Activated naive CD4-positive, alpha-beta T cell (primary cell): ENCODE measurements at places on chromosomes 1 and 21.

DNA sequence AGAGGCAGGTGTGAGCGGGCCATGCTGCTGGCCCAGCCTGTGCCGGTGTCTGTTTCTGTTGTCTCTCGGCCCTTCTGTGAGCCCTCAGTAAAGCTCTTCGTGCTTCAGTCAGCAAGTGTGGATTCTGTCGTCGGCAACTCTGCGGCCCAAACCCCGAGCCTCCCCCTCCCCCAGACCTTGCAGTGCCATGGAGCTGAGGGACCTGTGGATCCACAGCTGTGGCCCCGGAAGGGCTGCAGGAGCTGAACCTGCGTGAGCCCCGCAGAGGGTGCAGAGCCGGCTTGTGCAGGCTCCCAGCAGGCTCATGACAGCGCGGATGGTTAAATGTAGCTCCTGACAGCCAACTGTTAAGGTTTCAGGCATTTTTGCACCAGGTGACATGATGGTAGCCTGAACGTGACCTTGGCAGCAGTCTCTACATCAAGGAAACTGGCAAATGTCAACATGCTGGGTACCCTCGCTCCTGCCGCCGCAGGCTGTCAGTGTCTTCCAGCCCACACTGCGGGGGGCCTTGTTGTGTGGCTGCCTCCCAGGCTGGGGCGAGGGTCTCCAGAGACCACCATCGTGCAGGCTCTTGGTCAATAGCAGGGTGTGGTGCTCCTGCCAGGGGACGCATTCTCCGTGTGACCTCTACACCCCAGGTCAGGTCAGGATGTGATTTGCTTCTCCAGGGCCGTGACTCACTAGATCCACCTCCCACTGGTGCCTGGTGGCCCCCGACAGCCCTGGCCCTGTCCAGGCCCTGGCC is 7.0 kb downstream of the LRRC3 start:
- DNase-seq = no peak

- peak; percentile 56 for DNase-seq
These were observed 5.8 kb upstream of the FAM167B start for GRCh38 chr1:32241001-32241763.

GRCh38 chr1:236280438-236281197 is 1.1 kb downstream of the ERO1B start:
- DNase-seq = peak; percentile 8

GRCh38 chr1:153928791-153929341 is 6.1 kb upstream of the GATAD2B start:
- no peak for DNase-seq
